ENCODE measurements at places on chromosomes 6 and 20. TPM values are rescaled to one million over a fixed set of nuclear protein-coding genes. Genes with fewer than 3 reads are reported as not detected.

DNA sequence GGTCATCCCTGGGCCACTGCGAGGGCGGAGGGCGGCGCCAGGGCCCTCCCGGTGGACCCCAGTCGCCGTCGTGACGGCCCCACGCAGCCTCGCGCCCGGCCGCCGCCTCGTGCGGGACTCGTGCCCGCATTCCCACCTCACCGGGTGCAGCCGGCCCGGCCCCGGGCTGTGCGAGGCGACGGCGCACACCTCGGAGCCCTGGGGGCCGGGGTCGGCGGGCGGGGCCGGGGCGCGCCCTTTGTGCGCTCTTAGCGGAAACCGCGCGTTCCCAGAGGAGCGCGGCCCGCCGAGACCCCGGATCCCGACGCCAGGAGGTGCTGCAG lies 5.5 kb upstream of the DLL1 start:
- no peak overlapping the region for H3K4me3 ChIP-seq
- H3K27ac ChIP-seq = no peak overlapping the region
- peaks cover 36% of the 10 kb centered on the region for H3K4me1 ChIP-seq
- no peaks in the 10 kb centered on the region for H3K36me3 ChIP-seq

The ADGRF1 gene
- total RNA-seq = not detected

DNA sequence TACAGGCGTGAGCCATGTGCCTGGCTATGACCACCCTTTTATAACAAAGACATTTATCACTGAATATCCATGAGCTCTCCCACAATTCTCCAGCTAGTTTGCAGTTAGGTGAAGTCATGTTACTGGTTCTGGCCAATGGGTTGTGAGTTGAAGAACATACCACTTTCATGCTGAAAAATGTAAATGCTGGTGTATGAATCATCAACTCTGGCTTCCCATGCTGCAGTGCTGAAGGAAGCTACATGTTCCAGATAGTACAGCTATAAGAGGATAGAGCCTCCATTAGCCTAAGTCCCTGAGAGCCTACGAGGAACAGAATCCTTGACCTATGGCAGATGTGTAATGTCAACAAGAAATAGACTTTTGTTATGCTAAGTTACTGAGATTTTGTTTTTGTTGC lies 180.4 kb downstream of the BTBD9 start:
- H3K27ac ChIP-seq = no peak overlapping the region
- H3K4me3 ChIP-seq = no peak overlapping the region
- H3K4me1 ChIP-seq = peaks cover 2% of the 10 kb centered on the region
- H3K36me3 ChIP-seq = peaks cover 7% of the 10 kb centered on the region
- H3K27me3 ChIP-seq = no peaks in the 10 kb centered on the region
- DNase-seq = no peak

- no peak for DNase-seq
- no peaks in the 10 kb centered on the region for H3K4me1 ChIP-seq
- no peak overlapping the region for H3K4me3 ChIP-seq
- H3K27ac ChIP-seq = no peak overlapping the region
- no peaks in the 10 kb centered on the region for H3K27me3 ChIP-seq
- no peaks in the 10 kb centered on the region for H3K36me3 ChIP-seq
Measured at GRCh38 chr6:68975064-68975463, 340.0 kb downstream of the ADGRB3 start.

DNA sequence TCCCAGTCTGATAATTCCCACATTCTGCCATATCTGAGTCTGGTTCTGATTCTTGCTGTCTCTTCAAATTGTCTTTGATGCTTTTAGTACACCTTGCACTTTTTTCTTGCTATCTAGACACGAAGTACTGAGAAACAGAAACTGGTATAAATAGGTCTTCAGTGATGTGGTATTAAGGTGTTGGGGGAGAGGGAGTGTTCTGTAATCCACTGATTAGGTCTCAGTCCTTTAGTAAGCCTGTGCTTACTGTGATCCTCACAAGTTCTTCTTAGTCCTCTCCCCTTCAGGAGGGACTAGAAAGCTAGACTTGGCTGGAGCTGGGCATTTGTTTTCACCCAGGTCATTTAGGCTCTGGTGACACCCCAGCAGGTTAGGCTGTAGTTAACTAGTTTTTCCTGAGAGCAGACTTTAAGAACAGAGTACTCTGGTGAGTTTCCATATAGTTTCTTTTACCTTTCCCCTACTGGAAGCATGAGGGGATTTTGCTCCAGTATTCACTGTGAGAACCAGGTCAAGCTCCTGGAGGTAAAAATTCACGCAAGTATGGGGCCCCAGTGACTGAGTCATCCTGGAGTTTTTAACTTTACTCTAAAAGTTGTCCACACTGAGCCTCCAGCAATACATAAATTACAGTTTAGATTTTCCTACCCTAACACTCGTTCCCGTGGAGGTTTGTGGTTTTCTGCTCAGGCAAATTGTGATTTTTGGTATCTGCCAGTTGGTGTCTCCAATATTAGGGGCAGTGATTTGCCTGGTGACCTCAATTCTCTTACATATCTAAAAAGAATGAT lies 154.6 kb downstream of the CDKAL1 start:
- peaks cover 38% of the 10 kb centered on the region for H3K4me1 ChIP-seq
- no peak overlapping the region for H3K4me3 ChIP-seq
- no peak for DNase-seq
- peak overlapping the region; percentile 7 for H3K27ac ChIP-seq
- peaks cover 6% of the 10 kb centered on the region for H3K36me3 ChIP-seq

GRCh38 chr6:1597924-1598323 lies 11.8 kb upstream of the FOXC1 start:
- H3K4me1 ChIP-seq = no peaks in the 10 kb centered on the region
- H3K27me3 ChIP-seq = peaks cover 59% of the 10 kb centered on the region
- H3K27ac ChIP-seq = no peak overlapping the region
- H3K4me3 ChIP-seq = no peak overlapping the region

DNA sequence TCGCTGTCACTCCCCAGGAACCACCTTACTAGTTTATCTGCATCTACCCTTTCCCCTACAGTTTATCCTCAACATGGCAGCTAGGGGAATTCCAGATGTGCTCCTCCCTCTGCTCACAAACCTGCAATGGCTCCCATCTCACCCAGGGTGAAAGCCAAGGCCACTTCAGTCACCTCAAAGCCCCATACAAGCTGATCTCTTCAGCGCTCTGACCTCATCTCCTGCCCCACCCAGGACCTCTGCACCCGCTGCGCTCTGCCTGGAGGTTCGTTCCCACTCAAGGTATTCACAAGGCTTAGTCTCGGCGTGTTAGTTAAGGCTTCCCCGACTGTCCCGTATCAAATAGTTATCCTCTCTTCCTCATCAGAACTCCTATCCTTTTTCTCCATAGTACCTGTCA lies 28.6 kb upstream of the SPDEF start:
- no peaks in the 10 kb centered on the region for H3K4me1 ChIP-seq
- H3K27me3 ChIP-seq = no peaks in the 10 kb centered on the region
- no peak overlapping the region for H3K27ac ChIP-seq

DNA sequence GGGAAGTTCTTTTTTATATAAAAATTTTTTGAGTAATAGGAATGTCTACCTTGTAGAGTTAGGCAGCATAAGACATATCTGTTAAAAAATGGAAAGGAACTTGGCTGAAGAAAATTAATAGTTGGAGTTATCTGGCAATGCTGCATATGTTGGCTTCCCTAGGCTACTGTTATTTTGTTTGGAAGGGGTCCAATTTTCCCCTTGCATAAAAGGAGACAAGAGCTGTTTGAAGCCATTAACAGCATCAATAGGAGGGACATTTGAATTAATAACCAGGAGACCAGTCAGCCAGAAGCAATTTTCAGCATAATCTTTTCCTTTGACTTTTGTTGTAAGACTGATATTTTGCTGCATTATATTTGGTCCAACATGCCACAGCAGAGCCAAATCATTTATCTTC lies 80.9 kb upstream of the TAB2 start:
- H3K36me3 ChIP-seq = peaks cover 6% of the 10 kb centered on the region
- no peak for DNase-seq
- H3K4me3 ChIP-seq = no peak overlapping the region

DNA sequence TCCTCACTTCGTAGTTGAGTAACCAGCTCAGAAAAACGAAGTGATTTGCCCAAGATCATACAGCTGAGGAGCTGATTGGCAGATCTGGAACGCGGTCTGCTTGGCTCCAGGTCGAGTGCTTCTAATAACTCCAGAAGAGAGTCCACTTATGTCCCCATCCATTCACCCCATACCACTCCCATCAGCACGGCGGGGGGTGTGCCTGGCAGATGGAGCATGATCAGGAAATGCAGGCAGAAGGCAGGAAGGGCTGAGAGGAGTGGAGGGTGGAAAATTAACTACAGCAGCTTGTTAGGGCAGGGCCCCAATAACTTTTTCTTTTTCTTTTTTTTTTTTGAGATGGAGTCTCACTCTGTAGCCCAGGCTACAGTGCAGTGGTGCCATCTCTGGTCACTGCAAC lies 15.0 kb downstream of the FITM2 start:
- H3K27ac ChIP-seq = no peak overlapping the region
- no peak for DNase-seq
- no peak overlapping the region for H3K4me3 ChIP-seq
- no peaks in the 10 kb centered on the region for H3K27me3 ChIP-seq

GRCh38 chr6:16947375-16948015 lies 154.4 kb upstream of the STMND1 start:
- DNase-seq = peak; percentile 50
- H3K4me1 ChIP-seq = peaks cover 37% of the 10 kb centered on the region
- H3K27ac ChIP-seq = no peak overlapping the region
- peaks cover 2% of the 10 kb centered on the region for H3K36me3 ChIP-seq

GRCh38 chr6:166540631-166541331 lies 45.7 kb downstream of the RAMACL start:
- no peaks in the 10 kb centered on the region for H3K27me3 ChIP-seq
- peak overlapping the region; percentile 52 for H3K4me3 ChIP-seq
- peak overlapping the region; percentile 82 for H3K27ac ChIP-seq
- H3K36me3 ChIP-seq = no peaks in the 10 kb centered on the region
- peak; percentile 82 for DNase-seq

The OOEP gene
- total RNA-seq = not detected

- H3K4me1 ChIP-seq = peaks cover 20% of the 10 kb centered on the region
- peak; percentile 37 for DNase-seq
- H3K4me3 ChIP-seq = no peak overlapping the region
- no peaks in the 10 kb centered on the region for H3K36me3 ChIP-seq
Measured at GRCh38 chr6:139099984-139100383, 34.9 kb upstream of the HECA start.

- no peak for DNase-seq
- H3K27me3 ChIP-seq = peaks cover 8% of the 10 kb centered on the region
- no peaks in the 10 kb centered on the region for H3K36me3 ChIP-seq
- H3K4me3 ChIP-seq = no peak overlapping the region
- H3K27ac ChIP-seq = no peak overlapping the region
Measured at GRCh38 chr20:19929481-19930145, 87.5 kb upstream of the NAA20 start.

The COL9A3 gene
- not detected for total RNA-seq

The TMEM14A gene
- total RNA-seq = 15.1 TPM

DNA sequence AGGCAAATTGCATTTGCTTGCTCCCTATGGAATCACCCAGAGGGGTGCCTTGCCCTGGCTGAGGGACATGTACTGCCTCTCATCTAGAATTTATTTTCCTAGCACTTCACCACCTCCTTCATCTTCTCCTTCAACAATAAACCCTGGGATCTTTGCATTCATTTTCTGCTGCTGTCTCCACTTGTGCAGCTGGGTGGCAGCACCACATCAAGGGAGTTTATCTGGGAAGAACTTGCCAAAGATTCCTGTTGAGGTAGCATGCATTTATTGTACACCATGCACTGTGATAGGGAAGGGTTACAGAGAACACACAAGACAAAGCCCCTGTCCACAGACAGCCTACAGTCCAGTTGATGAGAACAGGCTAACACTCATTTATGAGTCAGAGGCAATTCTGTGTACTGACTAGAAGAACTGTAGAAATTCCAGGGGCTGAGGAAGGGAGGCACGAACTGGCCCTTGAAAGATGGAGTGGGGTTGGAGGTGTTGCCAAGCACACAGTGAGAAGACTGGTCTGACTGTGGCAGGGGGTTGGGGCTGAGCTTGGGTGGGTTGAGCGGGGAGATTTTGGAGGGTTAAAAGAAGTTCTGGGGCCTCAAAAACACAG lies 17.5 kb downstream of the C20orf173 start:
- H3K27ac ChIP-seq = no peak overlapping the region
- DNase-seq = no peak
- H3K27me3 ChIP-seq = no peaks in the 10 kb centered on the region
- H3K4me1 ChIP-seq = peaks cover 3% of the 10 kb centered on the region
- peaks cover 22% of the 10 kb centered on the region for H3K36me3 ChIP-seq

- H3K27ac ChIP-seq = peak overlapping the region; percentile 44
- no peak overlapping the region for H3K4me3 ChIP-seq
- peaks cover 19% of the 10 kb centered on the region for H3K36me3 ChIP-seq
- peaks cover 12% of the 10 kb centered on the region for H3K4me1 ChIP-seq
- no peaks in the 10 kb centered on the region for H3K27me3 ChIP-seq
- peak; percentile 31 for DNase-seq
Measured at GRCh38 chr20:58361481-58362205, 27.4 kb upstream of the VAPB start.

DNA sequence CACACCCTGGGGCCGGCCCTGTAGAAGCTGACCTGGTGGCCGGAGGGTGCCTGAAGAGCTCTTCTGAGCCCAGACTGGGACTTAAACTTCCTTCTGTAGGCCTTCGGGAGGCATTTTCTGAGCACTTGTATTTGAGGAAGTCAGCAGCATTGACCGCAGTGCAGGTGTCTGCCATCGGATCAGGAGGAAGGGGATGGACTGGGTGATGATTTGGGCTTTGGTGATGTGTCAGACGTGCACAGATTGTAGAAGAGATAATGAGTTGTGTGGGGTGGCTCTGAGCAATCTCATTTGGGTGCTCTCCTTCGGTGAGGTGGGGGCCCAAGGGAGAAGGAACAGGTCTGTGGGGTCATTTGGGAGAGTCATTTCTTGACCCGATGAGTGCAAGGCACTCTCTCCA lies 150.9 kb downstream of the ARID1B start:
- peak overlapping the region; percentile 26 for H3K27ac ChIP-seq
- no peak overlapping the region for H3K4me3 ChIP-seq
- no peak for DNase-seq
- H3K27me3 ChIP-seq = no peaks in the 10 kb centered on the region
- peaks cover 69% of the 10 kb centered on the region for H3K4me1 ChIP-seq
- peaks cover 8% of the 10 kb centered on the region for H3K36me3 ChIP-seq

DNA sequence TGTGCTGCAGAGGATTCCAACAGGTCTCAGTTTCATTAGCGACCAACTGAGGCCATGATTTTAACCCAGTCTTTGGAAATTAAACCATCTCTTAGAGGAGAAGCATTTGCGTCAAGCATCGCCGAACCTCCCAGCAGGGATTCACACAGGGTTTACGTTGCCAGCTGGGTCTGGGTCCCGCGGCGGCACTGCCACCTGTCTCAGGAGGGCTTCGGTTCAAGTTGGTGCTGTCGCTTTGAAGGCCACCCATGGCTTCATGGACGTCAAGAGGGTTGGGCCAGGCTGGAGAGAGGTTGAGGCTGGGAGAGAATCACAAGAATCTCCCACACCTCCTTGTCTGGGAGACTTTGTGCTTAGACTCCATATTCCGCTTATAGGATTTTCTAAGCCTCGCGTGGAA lies 43.0 kb upstream of the FRMD1 start:
- no peak overlapping the region for H3K27ac ChIP-seq
- no peak overlapping the region for H3K4me3 ChIP-seq
- no peaks in the 10 kb centered on the region for H3K36me3 ChIP-seq
- H3K4me1 ChIP-seq = peaks cover 2% of the 10 kb centered on the region
- no peaks in the 10 kb centered on the region for H3K27me3 ChIP-seq
- DNase-seq = no peak

The TULP4 gene
- 18.5 TPM for total RNA-seq

- peaks cover 13% of the 10 kb centered on the region for H3K4me1 ChIP-seq
- H3K27me3 ChIP-seq = peaks cover 50% of the 10 kb centered on the region
- H3K4me3 ChIP-seq = peak overlapping the region; percentile 62
- no peaks in the 10 kb centered on the region for H3K36me3 ChIP-seq
Measured at GRCh38 chr6:68635706-68636513, 828 bp downstream of the ADGRB3 start.

All from activated CD8-positive, alpha-beta T cell treated with anti-CD3 and anti-CD28 coated beads for 36 hours (primary cell).